Stimulated activated CD8-positive, alpha-beta memory T cell treated with anti-CD3 and anti-CD28 coated beads, Interleukin-4, amount 100 ng/mL, for 24 hours (primary cell): ENCODE measurements at places on chromosomes 12 and 14.

DNA sequence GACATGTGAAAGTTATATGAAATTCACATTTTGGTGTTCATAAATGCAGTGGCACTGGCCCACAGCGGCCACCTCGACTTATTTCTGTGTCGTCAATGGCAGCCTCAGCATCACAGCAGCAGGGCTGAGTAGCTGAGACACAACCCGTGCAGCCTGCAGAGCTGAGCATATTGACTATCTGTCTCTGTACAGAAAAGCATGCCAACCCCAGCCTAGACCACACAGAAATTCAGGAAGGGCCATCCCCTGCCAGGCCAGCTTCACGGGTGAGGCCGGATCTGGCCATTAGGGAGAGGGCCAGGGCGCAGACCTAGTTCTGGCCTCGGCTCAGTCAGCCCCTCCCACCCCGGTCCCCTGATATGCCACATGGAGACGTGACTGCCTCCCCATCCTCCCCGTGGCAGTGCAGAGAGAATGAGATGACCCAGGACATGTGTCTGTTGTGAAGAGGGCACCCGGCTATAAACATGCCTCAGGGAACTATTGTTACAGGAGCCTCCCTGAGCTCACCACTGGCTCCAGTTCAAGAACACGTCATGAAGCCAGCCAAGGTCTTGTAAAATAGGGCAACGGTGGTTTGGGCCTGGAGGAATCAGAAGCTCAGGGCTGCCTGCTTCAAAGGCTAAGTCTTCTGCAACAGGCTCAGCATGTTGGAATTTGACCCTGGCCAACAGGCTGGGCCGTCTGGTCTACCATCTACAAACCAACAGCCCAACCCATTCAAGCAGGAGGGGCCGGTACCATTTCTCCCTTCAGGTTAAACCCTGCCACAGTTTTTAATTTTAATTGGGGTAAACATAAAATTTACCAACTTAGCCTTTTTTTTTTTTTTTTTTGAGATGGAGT, 25.5 kb downstream of the SCARB1 start:
- DNase-seq, result no peak

DNA sequence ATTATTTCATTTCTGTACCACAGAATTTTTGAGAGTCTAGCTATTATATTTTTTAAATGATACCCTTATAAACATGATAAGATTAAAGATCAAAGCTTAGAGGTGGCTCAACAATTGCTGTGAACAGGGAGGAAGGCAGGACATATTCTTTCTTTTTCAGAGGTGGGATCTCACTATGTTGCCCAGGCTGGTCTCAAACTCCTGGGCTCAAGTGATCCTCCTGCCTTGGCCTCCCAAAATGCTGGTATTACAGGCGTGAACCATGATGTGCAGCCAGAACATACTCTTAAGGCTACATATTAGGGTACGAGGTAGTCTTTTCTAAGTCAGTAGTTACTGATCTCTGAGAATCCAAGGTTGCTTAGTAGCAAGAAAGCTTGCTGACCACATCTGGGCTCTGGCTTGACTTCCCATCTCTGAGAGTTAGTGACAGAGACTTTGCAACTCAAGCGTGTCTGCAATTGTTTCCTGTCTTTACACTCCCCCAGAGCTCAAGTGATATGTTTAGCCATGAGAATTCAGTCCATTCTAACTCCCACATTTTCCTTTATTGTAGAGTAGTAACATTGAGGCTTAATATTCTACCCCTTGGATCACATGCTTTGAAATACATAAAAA, 8.6 kb downstream of the RAB5B start:
- DNase-seq, result no peak

DNA sequence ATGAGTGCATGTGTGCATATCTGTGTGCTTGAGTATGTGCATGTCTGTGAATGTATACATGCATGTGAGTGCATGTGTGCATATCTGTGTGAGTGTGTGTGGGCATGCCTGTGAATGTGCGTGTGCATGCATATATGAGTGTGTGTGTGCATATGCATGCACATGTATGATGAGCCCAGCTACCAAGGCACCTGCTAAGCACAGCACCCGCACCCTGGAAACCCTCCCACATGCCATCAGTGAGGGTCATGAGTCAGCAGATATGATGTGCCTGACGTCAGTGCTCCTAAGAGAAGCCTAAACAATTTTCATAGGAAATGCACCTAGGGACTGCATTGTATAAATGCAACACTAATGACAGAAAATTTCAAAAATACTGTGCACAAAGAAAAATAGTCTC, 151.1 kb downstream of the KIF26A start:
- DNase-seq, result no peak

GRCh38 chr12:88579601-88580050, 645 bp downstream of the KITLG start:
- no peak for DNase-seq

GRCh38 chr14:91927191-91927590, 20.3 kb downstream of the FBLN5 start:
- DNase-seq, result no peak

- DNase-seq, result no peak
These were observed 292.2 kb upstream of the CRY1 start for GRCh38 chr12:107385509-107385908.

GRCh38 chr14:70971560-70971959, 64.3 kb downstream of the PCNX1 start:
- no peak for DNase-seq

- DNase-seq, result no peak
These were observed 10.5 kb downstream of the SNX6 start for GRCh38 chr14:34619471-34619870.

- DNase-seq, result no peak
These were observed 87.0 kb downstream of the FRMD6 start for GRCh38 chr14:51738754-51739153.

DNA sequence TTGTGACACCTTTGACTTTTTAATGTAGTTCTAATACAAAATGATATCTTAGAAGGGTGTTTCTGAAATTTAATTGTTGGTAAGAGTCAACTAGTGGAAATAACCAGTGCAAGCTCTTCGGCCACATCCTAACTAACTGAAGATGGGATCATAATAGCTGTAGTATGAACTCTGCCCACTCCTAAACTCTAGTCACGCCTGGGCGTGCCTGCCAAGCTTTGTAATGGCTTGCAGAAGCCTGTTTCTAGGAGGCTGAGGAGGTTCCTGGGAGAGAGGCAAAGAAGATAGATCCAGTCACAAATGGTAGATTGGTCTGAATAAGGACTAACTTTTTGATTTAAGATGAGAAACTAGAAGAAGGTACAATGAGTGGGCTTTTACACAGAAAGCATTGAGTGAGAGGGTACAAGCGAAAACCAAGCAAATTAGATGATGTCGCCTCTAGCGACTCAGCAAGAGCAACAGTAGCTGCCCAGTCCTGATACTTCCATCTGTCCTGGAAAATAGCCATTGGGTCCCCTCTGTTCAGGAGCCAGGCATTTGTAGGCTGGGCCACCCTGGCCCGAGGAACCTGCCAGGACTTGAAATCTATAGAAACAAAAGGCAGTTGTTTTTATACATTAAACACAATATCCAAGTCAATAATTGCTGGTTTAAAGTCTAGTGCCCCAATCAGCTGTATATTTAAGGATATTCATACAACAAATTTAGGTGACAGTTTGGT, 148.8 kb downstream of the SLC38A4 start:
- no peak for DNase-seq

DNA sequence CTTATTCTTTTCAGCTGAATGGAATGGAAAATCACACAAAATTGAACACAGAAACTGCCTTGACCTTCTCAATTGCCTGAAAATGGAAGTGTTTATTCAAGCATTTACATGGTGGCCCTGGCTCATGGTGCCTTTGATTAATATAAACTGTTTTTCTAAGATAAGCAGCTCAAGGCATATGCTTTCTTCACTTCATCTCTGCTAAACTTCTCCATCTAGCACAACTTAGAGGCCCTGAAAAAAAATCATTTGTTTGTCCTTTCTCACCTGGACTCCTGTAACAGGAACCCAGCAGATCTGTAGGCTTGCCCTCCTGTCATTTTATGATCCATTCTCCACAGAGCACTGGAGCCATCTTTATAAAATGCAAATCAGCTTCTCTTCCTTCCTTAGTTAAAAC, 117.5 kb upstream of the KRR1 start:
- DNase-seq, result no peak

DNA sequence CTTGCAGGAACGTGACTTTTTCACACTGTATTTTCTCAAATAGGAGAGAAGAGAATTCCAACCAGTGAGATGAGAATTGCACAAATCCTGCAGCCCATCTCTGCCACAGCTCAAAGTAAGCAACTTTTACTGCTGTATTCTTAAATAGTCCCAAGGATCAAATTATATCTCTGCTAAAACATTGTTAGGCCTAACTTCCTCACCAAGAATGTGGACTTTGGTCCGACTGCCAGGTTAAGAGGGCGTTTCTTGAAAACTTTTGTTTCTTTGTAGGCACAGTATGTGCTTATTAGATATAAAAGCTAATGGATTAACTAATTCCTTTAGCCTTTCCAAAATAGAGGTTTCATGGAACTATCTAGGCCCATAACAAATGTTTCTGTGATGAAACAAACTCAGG, 61.4 kb upstream of the IFNG-AS1 start:
- no peak for DNase-seq

- no peak for DNase-seq
These were observed 400.0 kb upstream of the FLRT2 start for GRCh38 chr14:85129921-85130320.

DNA sequence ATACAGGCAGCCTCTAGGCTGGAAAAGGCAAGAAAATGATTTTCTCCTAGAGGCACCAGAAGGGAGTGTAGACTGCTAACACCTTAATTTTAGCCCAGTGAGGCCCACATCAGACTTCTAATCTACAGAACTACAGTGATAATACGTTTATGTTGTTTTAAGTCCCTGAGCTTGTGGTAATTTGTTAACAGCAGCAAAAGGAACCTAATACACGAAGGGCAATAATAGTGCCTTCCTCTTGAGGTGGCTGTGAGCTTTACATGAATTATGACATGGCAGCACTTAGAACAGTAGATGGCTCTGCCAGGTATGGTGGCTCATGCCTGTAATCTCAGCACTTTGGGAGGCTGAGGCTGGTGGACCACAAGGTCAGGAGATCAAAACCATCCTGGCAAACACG, 118.8 kb downstream of the ZNF664 start:
- DNase-seq, result no peak

GRCh38 chr12:3313675-3314663, 177.0 kb upstream of the PRMT8 start:
- no peak for DNase-seq

- no peak for DNase-seq
These were observed 19.4 kb downstream of the KTN1 start for GRCh38 chr14:55599250-55599879.

- no peak for DNase-seq
These were observed 149.7 kb upstream of the ARHGAP5 start for GRCh38 chr14:31927348-31927832.

- DNase-seq, result no peak
These were observed 29.2 kb downstream of the ZFYVE21 start for GRCh38 chr14:103744621-103745395.

DNA sequence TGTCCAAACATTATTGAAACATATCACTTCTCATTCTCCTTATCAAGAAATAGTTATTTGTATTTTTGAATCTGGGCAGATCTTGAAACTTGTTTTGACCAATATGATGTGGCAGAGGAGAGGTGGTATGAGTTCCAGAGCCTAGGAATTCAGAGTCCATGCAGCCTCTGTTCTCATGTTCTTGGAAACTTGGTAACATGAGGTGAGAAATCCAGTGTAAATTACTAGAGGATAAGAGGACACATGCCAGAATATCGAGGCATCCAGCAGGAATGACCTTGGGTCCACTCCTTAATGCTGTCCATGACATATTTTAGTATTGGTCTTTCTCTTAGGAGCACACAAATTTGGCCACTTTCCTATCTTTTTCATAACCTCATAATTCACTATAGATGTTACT, 1374.6 kb downstream of the FSCB start:
- no peak for DNase-seq

GRCh38 chr14:88137327-88137726, 132.4 kb downstream of the GPR65 start:
- no peak for DNase-seq

GRCh38 chr12:128726886-128727285, 96.9 kb downstream of the SLC15A4 start:
- DNase-seq, result no peak

- no peak for DNase-seq
These were observed 48.2 kb upstream of the DCN start for GRCh38 chr12:91230841-91231240.

GRCh38 chr14:36316131-36316530, 4.3 kb downstream of the MBIP start:
- no peak for DNase-seq

DNA sequence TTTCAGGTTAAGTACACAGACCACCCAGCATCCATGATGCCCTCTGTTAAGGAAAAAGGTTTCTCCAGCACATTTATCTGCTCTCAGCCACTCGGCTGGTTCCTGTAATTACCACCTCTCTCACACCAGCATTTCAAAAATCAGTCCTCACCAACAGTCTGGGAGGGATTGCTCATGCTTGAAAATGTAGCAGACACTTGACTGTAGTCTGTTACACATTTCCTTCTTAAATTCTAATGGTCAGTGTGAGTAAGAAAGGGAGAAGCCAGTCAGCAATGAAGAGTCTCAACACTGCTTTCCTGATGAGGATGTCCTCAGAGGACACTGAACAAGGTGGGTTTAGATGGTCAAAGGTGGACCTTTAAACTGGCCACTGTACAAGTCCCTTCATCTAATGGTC, 6.0 kb downstream of the ZBTB39 start:
- DNase-seq, result no peak

GRCh38 chr12:8661751-8662150, 875 bp downstream of the MFAP5 start:
- DNase-seq, result no peak

GRCh38 chr14:104271391-104271790, 133.0 kb downstream of the KIF26A start:
- no peak for DNase-seq
